ENCODE measurements at places on chromosomes 11 and 22.

- no peak for DNase-seq
Observed at GRCh38 chr11:75056814-75057213, 39.9 kb downstream of the OR2AT4 start.

- DNase-seq, result no peak
Observed at GRCh38 chr22:34019190-34019845, 99.0 kb upstream of the LARGE1 start.

DNA sequence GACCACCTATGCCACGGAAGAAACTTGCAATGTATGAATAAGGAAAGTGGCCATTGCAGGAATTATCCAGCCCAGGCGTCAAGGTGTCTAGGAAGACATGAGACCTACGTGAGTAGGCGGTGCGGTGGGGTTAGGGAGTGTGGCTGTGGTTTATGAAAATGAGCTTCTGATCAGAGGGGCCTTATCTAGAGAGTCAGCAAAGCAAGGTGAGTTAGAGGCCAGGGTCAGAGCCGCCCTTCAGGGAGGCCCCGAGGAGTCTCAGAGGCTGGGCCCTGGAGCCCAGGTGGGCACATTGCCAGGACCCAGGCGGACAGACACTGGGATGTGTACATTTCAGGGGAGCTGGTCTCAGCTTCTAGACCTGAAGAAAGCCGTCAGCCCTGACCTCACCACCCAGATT is 13.8 kb upstream of the LINC01488 start:
- DNase-seq, result no peak

DNA sequence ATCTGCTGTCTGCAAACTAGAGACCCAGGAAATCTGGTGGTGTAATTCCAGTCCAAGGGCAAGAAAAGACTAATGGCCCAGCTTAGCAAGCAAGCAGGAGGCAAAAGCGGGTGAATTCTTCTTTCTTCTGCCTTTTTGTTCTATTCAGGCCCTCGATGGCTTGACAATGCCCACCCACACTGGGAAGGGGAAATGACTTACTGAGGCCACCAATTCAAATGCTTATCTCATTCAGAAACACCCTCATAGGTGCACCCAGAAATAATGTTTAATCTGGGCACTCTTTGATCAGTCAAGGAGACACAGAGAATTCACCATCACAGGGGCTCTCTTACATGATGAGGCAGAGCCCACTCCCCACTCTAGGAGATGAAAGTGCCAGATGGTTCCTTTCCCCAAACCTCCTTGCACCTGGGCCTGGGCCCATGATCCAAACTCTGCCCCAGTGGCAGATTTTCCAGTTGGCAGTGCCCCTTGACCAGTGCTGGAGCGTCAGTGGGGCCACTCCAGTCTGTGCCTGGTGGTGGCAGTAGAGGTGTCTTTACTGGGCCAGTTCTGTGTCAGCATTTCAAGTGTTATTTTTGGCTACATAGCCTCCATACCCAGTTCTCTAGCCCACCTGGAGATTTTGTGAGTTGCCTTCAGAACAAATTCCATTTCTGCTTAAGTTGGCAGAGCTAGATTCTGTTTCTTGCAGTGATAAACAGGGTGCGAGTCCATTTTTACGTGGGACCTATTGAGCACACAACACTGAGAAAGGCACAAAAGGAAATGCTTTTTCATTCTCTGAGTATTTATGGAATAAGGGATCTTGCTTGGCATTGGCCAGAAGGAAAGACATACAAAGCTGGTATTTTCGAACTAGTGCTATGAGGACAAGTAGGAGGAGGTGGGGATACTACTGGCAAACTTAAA is 7.5 kb downstream of the ELMOD1 start:
- no peak for DNase-seq

GRCh38 chr11:44576656-44577055 is 11.2 kb downstream of the CD82 start:
- DNase-seq, result no peak

DNA sequence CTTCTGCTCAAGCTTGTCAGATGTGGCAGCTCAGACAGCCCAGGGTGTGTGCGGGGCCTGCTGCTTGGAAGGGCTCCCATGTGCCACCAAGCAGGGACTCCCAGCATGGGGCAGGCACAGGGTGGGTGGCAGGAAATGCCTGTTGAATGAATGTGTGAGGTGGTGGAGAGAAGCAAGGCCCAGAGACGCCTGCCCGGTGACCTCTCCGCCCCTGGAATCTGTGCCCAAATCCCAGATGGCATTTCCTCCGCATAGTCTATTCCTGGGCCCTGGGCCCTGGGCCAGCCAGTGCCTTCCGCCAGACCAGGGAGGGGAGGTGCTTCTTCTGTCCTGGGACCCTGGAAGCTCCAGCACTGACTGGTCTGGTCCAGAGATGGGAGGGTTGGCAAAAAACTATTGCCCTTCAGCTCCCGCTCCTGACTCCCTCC is 3.7 kb downstream of the CST6 start:
- no peak for DNase-seq

- DNase-seq, result no peak
Observed at GRCh38 chr11:125372911-125373310, 123.2 kb downstream of the FEZ1 start.

- no peak for DNase-seq
Observed at GRCh38 chr22:32850157-32850556, 48.7 kb downstream of the TIMP3 start.

- DNase-seq, result no peak
Observed at GRCh38 chr22:44580176-44581095, 82.4 kb upstream of the RTL6 start.

- DNase-seq, result no peak
Observed at GRCh38 chr22:37331856-37332536, 49.7 kb downstream of the CYTH4 start.

- DNase-seq, result no peak
Observed at GRCh38 chr11:15670520-15671070, 555.9 kb downstream of the INSC start.

DNA sequence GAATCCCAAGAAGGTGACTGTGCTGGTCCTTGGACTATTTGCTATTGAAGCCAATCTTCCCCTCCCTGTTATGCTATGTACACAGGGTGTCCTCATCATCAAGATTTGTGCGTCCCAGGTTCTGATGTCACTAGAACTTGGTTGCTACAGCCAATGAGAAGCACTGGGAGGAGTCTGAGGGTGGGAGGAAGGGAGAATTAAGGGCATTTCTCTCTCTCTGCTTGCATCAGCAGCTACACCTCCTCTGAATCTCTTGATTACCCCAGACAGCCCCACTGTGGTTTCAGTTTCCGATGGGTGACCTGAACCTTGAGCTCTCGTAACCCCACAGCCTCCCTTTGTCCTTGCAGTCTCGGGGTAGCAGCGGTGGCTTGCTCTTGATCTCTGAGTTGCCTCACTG is 212.4 kb upstream of the SESN3 start:
- no peak for DNase-seq

DNA sequence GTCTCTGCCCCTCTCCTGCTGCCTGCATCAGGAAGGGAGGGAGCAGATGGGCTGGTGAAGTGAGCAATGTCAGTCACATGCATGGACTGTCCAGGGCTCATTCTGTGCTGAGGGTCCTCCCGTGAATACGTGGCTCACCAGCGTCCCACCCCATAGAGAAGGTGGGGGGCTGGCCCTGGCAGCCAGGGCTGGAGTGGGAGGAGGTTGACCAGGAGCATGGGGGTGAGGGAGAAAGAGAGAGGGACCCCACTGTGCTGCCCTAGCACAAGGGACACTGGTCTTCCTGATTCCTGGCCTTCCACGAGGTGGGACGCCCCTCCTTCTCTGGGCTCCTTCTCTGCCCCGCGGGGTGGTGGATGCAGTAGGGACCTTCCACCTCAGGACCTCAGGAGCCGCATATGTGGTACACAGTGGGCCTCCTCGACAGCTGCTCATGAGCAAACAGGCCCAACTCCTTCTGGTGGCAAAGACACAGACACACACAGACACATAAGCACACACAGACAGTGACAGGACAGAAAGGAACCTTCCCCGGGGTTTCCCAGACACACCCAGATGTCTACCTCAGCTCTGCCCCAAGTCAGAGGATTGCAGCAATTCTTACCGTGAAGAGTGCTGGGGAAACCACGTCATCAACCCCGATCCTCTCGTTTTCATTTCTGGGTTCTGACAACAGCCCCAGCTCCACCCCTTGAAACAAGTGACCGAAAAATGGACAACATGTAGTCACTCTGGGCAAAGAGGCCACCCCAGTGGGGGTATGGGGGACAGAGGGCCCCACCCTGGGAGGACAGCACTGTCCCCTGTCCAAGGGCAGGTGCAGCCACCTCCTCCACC is 3.6 kb upstream of the APOBEC3A start:
- no peak for DNase-seq

DNA sequence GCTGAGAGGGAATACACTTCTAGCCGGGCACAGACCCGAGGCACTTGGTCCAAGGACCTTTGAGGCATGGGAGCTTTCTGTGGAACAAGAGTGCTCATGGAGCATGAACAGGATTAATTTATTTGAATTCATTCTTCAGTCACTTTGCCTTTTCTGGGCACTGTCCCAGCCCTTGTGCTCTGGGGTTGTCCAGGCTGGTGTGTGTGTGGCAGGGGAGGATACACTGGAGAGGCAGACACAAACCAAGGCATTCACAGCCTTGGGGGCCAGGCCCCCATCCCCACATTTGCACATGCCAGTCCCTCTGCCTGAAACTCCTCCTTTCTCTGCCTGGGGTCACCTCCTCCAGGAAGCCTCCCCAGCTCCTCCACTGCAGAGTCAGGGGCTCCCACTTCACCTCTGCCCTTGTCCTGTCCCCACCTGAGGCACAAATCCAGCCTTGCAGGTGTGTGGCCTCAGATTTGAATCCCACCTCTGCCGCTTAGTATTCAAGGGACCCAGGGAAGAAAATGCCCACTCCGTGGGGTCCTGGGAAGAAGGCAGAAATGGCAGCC is 55.5 kb downstream of the MYO7A start:
- no peak for DNase-seq

GRCh38 chr11:45333001-45333971 is 47.1 kb upstream of the SYT13 start:
- DNase-seq, result peak; percentile 23

DNA sequence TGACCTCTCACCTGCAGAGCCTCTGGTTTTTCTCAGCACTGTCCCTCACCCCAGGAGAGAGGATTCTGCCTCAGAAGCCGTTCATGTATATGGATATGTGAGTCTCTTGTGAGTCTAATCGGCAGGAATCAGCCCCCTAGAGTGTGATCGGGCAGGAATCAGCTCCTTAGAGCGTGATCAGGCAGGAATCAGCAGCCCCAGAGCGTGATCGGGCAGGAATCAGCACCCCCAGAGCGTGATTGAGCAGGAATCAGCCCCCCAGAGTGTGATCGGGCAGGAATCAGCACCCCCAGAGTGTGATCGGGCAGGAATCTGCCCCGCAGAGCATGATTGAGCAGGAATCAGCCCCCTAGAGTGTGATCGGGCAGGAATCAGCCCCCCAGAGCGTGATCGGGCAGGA is 80.0 kb upstream of the EIF3D start:
- DNase-seq, result no peak

GRCh38 chr22:47808236-47808635 is 1045.8 kb downstream of the TBC1D22A start:
- DNase-seq, result no peak

DNA sequence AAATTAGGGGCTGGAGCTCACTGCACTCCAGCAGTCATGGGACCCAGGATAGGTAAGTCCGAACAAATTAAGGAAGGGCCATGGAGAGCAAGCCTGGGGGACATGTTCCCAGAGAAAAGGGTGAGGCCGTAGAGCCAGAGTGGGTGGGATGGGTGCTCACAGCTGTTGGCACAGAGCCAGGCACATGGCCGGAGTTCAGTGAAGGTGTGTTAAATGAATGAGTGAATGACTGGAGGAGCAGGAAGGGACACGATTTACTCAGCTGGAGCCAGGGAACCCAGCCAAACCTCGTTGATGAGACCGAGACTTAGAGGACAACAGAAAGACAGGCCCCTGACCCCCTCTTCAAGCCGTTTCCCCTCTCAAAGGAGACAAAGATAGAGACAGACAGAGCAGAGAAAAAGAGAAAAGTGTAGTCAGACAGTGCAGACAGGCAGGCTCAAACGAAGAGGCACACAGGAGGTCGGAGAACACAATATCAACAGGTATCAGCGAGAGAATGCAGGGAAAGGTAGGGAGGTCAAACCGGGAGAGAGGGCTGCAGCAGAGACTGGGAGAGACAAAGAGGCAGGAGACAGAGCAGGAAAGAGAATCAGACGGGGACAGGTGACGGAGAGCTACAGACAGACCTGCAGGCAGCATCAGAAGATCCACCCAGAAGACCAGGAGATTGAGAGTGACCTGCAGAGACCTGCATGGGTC is 590 bp downstream of the SLCO2B1 start:
- no peak for DNase-seq

DNA sequence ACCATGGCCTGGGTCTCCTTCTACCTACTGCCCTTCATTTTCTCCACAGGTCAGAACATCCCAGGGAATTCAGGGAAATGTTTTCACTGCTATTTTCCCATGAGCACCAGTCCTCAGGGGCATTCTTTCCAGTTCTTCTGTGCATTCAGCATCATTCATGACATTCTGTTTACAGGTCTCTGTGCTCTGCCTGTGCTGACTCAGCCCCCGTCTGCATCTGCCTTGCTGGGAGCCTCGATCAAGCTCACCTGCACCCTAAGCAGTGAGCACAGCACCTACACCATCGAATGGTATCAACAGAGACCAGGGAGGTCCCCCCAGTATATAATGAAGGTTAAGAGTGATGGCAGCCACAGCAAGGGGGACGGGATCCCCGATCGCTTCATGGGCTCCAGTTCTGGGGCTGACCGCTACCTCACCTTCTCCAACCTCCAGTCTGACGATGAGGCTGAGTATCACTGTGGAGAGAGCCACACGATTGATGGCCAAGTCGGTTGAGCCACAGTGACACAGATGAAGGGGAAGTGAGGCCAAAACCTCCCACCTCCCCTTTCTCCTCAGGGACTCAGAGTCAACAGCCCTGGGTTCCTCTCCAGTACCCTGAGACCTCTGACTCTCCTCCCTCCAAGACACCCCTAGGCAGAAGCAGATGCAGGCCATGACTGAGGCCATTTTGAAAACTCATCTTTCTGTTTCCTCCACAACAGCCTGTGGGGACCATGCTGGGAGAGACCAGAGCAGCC is 15.9 kb upstream of the IGLL5 start:
- no peak for DNase-seq

- DNase-seq, result peak; percentile 72
Observed at GRCh38 chr22:37633625-37634416, 5.6 kb upstream of the SH3BP1 start.

- DNase-seq, result no peak
Observed at GRCh38 chr11:19076744-19077589, 16.4 kb upstream of the MRGPRX2 start.

DNA sequence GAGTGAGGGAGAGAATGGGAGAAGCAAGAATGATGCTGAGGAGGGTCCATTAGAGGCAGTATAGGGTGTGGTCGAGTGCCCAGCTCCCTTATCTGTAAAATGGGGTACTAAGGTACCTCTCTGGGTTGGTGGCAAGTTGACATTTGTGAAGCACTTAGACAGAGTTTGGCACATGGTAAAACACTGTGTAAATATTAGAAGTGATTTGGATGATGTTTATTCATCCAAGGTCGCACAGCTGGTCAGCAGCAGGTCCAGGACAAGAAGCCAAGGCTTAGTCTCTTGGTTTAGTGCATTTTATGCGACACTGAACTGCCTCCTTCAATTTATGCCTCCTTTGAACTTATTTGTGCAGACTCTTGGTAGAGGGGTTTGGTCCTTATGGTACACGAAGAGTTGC is 19.4 kb downstream of the KREMEN1 start:
- DNase-seq, result no peak

GRCh38 chr22:31952094-31952401 is 7.7 kb downstream of the YWHAH start:
- DNase-seq, result no peak

Measured in fibroblast of skin of left biceps (primary cell).